Mesothelial cell of epicardium (in vitro differentiated cells): ENCODE measurements at places on chromosomes 4 and X. TPM values are rescaled to one million over a fixed set of nuclear protein-coding genes. Genes with fewer than 3 reads are reported as not detected.

Gene BBS12
- 2.3 to 3.2 TPM (median 2.9 TPM) in 3 replicates for total RNA-seq

Gene SUPT20HL2
- not detected in 3 replicates for total RNA-seq

Gene BST1
- total RNA-seq, result 0.42 to 1.0 TPM (median 0.58 TPM) in 3 replicates

Gene COL4A5
- 389 to 413 TPM (median 413 TPM) in 3 replicates for total RNA-seq

Gene NOX1
- not detected in 3 replicates for total RNA-seq

Gene PNMA6A
- total RNA-seq, result 4.9 to 5.2 TPM (median 5.1 TPM) in 3 replicates

Gene ASB12
- total RNA-seq, result 0.18 to 0.73 TPM (median 0.67 TPM) in 3 replicates

Gene HGFAC
- total RNA-seq, result 1.9 to 2.5 TPM (median 2.0 TPM) in 3 replicates

Gene TREX2
- total RNA-seq, result 0.72 to 0.97 TPM (median 0.83 TPM) in 3 replicates

- no peak overlapping the region for H3K4me3 ChIP-seq
- peaks cover 12% of the 10 kb centered on the region for H3K36me3 ChIP-seq
- H3K27ac ChIP-seq, result no peak overlapping the region
- H3K4me1 ChIP-seq, result peaks cover 25% of the 10 kb centered on the region
Observed at GRCh38 chr4:173274744-173275143, 59.4 kb downstream of the HMGB2 start.

GRCh38 chr4:145101091-145101490 is 3.0 kb downstream of the ABCE1 start:
- no peaks in the 10 kb centered on the region for H3K27me3 ChIP-seq
- no peaks in the 10 kb centered on the region for H3K36me3 ChIP-seq

- H3K4me3 ChIP-seq, result no peak overlapping the region
- H3K4me1 ChIP-seq, result no peaks in the 10 kb centered on the region
Observed at GRCh38 chr4:21628916-21629610, 319.5 kb downstream of the KCNIP4 start.

GRCh38 chrX:154484255-154485149 is 1.9 kb downstream of the UBL4A start:
- peaks cover 9% of the 10 kb centered on the region for H3K4me1 ChIP-seq
- H3K27ac ChIP-seq, result no peak overlapping the region
- H3K36me3 ChIP-seq, result peaks cover 6% of the 10 kb centered on the region

- H3K27ac ChIP-seq, result no peak overlapping the region
- H3K4me1 ChIP-seq, result peaks cover 13% of the 10 kb centered on the region
- H3K4me3 ChIP-seq, result no peak overlapping the region
- no peaks in the 10 kb centered on the region for H3K36me3 ChIP-seq
Observed at GRCh38 chrX:69060631-69061408, 104.4 kb downstream of the PJA1 start.

GRCh38 chrX:93354651-93355050 is 318.7 kb downstream of the NAP1L3 start:
- no peaks in the 10 kb centered on the region for H3K36me3 ChIP-seq
- DNase-seq, result no peak
- H3K4me1 ChIP-seq, result peaks cover 12% of the 10 kb centered on the region
- H3K27ac ChIP-seq, result peak overlapping the region; percentile 42
- H3K4me3 ChIP-seq, result peak overlapping the region; percentile 26
- H3K27me3 ChIP-seq, result no peaks in the 10 kb centered on the region

DNA sequence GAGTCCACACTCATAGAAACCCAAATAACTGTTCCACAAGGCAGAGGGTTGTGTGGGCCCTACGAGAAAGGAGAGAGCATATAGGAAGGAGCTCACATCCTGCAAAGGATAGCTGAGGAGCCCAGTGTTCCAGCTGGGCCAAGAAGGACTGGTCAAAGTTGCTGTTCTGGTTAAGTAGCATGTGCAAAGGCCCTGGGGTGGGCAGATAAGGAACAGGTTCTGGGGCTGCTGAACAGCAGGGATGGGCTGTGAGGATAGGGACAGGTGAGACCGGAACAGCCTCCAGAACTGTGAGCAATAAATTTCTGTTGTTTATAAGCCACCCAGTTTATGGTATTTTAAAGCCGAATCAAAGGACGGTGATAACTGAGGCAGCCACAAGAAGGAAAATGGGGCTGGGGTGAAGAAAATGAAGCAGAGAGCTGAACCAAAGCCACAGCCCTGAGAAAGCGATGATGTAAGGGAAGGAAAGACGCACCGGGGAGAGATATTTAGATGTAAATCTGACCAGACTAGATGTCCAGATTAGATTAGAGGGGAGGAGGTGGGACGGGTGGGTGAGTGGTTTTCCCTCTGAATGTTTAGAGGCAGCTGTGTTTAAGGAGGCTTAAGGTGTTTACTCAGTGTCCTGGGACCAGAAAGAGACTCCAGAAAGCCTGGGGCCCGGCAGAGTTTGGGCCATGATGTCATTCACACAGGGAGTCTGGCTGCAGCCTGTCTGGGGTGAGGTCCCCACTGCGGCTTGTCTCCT is 180.8 kb upstream of the BCOR start:
- H3K27ac ChIP-seq, result peak overlapping the region; percentile 62
- H3K36me3 ChIP-seq, result peaks cover 1% of the 10 kb centered on the region
- no peak for DNase-seq
- no peaks in the 10 kb centered on the region for H3K27me3 ChIP-seq
- H3K4me3 ChIP-seq, result no peak overlapping the region

- no peak overlapping the region for H3K27ac ChIP-seq
- no peak for DNase-seq
- H3K36me3 ChIP-seq, result no peaks in the 10 kb centered on the region
Observed at GRCh38 chr4:186765673-186766546, 42.3 kb upstream of the FAT1 start.

GRCh38 chrX:96430756-96431455 is 253.7 kb upstream of the DIAPH2 start:
- no peak overlapping the region for H3K4me3 ChIP-seq
- H3K36me3 ChIP-seq, result peaks cover 2% of the 10 kb centered on the region
- no peaks in the 10 kb centered on the region for H3K27me3 ChIP-seq
- no peak overlapping the region for H3K27ac ChIP-seq
- H3K4me1 ChIP-seq, result no peaks in the 10 kb centered on the region

DNA sequence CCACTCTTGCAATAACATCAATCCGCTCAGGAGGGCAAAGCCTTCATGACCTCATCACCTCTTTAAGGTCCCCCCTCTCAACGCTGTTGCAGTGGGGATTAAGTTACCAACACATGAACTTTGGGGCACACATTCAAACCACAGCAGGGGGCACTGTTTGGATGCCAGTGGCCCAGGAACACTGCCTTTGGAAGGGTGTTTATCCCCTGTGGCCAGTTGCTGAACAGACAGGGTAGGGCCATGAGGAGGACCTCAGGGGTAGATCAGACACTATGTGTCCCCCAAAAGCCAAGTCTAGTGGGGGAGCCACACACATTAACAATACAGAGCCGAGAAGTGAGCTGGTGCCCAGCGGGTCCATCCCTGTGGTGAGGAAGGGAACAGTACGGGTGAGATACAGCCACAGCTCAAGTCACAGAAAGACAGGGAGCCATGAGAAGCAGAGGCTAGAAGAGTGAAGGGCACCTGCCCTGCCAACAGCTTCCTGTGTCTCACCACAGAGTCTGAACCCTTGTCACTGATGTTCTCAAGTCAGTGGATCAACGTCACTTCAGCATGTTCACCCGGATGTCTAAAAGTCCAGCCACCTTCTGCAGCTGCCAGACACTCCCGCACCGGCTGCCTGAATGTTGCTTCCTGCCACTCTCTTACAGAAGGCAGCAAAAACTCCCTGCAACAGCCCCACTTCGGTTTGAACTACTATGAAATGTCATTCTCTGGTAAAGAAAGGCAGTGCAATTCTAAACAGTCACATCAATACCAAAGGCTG is 19.9 kb upstream of the MXD4 start:
- DNase-seq, result no peak
- no peaks in the 10 kb centered on the region for H3K36me3 ChIP-seq
- no peak overlapping the region for H3K4me3 ChIP-seq
- H3K27ac ChIP-seq, result no peak overlapping the region

DNA sequence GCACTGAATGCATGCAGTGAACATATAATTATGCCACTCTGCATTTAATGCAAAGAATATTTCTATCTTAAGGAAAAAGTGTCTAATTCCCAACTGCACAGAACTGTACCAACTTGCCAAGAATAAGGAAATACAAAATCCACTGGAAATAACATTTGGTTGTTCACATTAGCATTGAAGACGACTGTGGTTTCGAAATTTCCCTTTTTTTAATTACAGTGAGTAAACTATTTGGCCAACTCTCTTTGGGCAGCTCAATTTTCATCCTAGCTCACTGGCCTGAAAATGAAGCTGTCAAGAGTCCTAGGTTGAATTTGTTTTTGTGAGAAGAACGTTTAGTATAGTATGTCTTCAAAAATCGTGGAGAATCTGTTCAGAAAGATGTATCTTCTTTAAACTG is 81.6 kb upstream of the MID1 start:
- DNase-seq, result no peak
- H3K4me1 ChIP-seq, result peaks cover 3% of the 10 kb centered on the region
- no peaks in the 10 kb centered on the region for H3K36me3 ChIP-seq
- no peak overlapping the region for H3K4me3 ChIP-seq

- peaks cover 4% of the 10 kb centered on the region for H3K36me3 ChIP-seq
- H3K27me3 ChIP-seq, result no peaks in the 10 kb centered on the region
- no peak overlapping the region for H3K4me3 ChIP-seq
- peak overlapping the region; percentile 78 for H3K27ac ChIP-seq
Observed at GRCh38 chr4:182238355-182238931, 4.8 kb upstream of the TENM3 start.

DNA sequence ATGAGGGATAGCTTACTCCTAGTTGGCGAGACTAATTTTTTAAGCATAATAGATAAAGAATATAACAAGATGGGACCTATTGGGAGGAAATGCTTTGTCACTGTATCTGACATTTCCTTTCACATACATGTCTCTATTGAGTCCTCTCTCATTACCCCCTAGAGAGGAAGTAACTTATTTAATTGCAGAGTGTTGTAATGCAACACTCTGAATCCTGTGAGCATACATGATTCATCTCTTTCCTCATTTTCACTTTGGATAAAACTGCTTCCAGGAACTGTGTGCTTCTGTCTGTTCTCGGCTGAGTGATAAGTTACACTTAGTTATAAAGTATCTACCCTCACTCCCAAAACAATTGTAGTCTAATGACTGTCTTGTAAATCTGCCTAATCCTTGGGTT is 266.1 kb upstream of the ANXA10 start:
- no peaks in the 10 kb centered on the region for H3K27me3 ChIP-seq
- peaks cover 3% of the 10 kb centered on the region for H3K4me1 ChIP-seq
- no peak for DNase-seq
- H3K4me3 ChIP-seq, result no peak overlapping the region

GRCh38 chr4:185122681-185123345 is 20.3 kb upstream of the SLC25A4 start:
- no peaks in the 10 kb centered on the region for H3K36me3 ChIP-seq
- H3K4me3 ChIP-seq, result no peak overlapping the region
- peaks cover 12% of the 10 kb centered on the region for H3K4me1 ChIP-seq
- no peak for DNase-seq

- H3K36me3 ChIP-seq, result no peaks in the 10 kb centered on the region
- no peak overlapping the region for H3K27ac ChIP-seq
- peaks cover 7% of the 10 kb centered on the region for H3K27me3 ChIP-seq
Observed at GRCh38 chr4:114659386-114660008, 60.9 kb downstream of the UGT8 start.

- H3K36me3 ChIP-seq, result peaks cover 50% of the 10 kb centered on the region
- no peak for DNase-seq
- peaks cover 4% of the 10 kb centered on the region for H3K4me1 ChIP-seq
- H3K4me3 ChIP-seq, result no peak overlapping the region
- H3K27ac ChIP-seq, result peak overlapping the region; percentile 19
Observed at GRCh38 chr4:7771541-7772507, 167.8 kb downstream of the AFAP1 start.

DNA sequence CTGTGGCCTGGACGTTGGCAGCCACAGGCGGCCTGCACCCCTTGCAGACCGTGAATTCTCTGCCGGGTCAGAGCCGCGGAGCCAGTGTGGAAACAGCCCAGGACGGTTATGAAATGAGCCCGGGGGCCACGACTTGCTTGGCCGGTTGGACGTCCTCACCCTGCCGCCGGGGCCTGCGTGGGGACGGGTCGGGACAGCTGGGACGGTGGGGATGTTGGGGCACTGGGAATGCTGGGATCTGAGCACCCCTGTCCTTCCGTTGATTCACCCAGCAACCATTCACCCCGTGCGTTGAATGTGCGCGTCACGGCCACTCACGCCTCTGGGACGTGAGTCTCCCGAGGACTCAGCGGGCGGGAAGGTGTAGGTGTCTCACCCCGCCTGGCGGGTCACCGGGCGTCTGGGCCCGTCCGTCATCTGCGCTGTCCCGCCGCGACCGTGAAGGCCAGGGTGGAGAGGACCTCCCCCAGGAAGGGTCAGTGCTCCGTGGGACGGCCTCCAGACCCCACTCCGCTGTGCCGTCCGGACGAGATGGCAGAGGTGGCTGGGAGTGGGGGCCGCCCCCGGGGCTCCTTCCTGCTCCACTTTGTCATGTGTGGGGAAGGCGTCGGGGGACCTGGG is 4.5 kb upstream of the PLCXD1 start:
- peaks cover 21% of the 10 kb centered on the region for H3K4me1 ChIP-seq
- no peaks in the 10 kb centered on the region for H3K36me3 ChIP-seq
- peaks cover 23% of the 10 kb centered on the region for H3K27me3 ChIP-seq
- DNase-seq, result peak; percentile 23

GRCh38 chrX:72083291-72083690 is 48.4 kb downstream of the RTL5 start:
- peak overlapping the region; percentile 84 for H3K27ac ChIP-seq
- no peaks in the 10 kb centered on the region for H3K27me3 ChIP-seq
- no peaks in the 10 kb centered on the region for H3K36me3 ChIP-seq
- DNase-seq, result no peak
- peaks cover 62% of the 10 kb centered on the region for H3K4me1 ChIP-seq
- H3K4me3 ChIP-seq, result no peak overlapping the region

DNA sequence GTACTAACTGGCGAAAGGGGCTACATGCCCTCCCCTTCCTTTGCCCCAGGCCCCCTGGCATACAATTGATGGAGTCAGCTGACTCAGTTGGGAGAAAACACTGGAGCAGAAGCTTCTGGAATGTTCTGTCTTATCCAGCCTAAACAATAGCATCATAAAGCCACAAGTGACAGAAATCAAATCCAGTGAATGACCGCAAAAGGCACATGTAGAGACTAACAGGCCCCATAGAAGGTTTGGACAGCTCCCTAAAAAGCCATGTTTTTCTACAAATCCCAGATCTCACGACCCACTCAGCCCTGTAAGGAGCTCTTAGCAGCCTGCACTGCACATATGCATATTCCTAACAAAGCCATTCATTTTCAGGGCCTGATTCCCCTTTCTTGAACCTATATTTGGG is 25.1 kb downstream of the SCARB2 start:
- H3K27me3 ChIP-seq, result no peaks in the 10 kb centered on the region
- H3K27ac ChIP-seq, result no peak overlapping the region
- DNase-seq, result no peak
- peaks cover 50% of the 10 kb centered on the region for H3K36me3 ChIP-seq

DNA sequence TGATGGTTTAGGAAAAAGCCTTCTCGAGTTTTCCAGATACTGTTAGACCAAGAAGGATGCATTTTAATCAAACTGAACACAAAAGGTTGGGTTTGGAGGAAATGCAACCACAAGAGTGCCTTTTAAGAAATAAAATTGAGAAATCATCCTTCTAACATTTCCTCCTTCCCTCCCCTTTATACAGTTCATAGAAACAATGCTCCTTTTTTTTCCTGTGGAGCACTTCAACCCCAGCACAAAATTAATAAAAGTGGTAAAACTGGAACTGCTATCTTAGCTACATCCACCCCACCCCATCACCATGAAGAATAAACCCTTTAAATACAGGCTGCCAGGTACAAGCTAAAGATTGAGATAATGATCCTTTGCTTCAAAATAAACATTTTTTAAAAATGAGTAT is 211.1 kb downstream of the RELL1 start:
- H3K27ac ChIP-seq, result peak overlapping the region; percentile 81
- no peak for DNase-seq
- no peak overlapping the region for H3K4me3 ChIP-seq
- H3K36me3 ChIP-seq, result peaks cover 2% of the 10 kb centered on the region
- peaks cover 42% of the 10 kb centered on the region for H3K4me1 ChIP-seq

GRCh38 chrX:112058255-112058654 is 24.3 kb downstream of the TRPC5 start:
- H3K36me3 ChIP-seq, result no peaks in the 10 kb centered on the region
- no peak for DNase-seq
- H3K4me1 ChIP-seq, result no peaks in the 10 kb centered on the region
- H3K27ac ChIP-seq, result no peak overlapping the region
